Heart right ventricle (tissue), 16 donors: ENCODE measurements at places on chromosomes 2 and 18. TPM values are rescaled to one million over a fixed set of nuclear protein-coding genes. Genes with fewer than 3 reads are reported as not detected.

Gene CDH2
- total RNA-seq: 512 TPM

Gene CTLA4
- total RNA-seq: not detected

GRCh38 chr2:230589025-230589424 is 123.6 kb upstream of the CAB39 start:
- DNase-seq: no peak
- H3K36me3 ChIP-seq: no peaks in the 10 kb centered on the region
- H3K27me3 ChIP-seq: no peaks in the 10 kb centered on the region
- no peak overlapping the region for H3K27ac ChIP-seq
- H3K4me3 ChIP-seq: no peak overlapping the region

- peaks cover 5% of the 10 kb centered on the region for H3K27me3 ChIP-seq
- no peak for DNase-seq
- H3K4me3 ChIP-seq: no peak overlapping the region
- H3K27ac ChIP-seq: no peak overlapping the region
Measured at GRCh38 chr2:230602562-230603230, 109.9 kb upstream of the CAB39 start.

DNA sequence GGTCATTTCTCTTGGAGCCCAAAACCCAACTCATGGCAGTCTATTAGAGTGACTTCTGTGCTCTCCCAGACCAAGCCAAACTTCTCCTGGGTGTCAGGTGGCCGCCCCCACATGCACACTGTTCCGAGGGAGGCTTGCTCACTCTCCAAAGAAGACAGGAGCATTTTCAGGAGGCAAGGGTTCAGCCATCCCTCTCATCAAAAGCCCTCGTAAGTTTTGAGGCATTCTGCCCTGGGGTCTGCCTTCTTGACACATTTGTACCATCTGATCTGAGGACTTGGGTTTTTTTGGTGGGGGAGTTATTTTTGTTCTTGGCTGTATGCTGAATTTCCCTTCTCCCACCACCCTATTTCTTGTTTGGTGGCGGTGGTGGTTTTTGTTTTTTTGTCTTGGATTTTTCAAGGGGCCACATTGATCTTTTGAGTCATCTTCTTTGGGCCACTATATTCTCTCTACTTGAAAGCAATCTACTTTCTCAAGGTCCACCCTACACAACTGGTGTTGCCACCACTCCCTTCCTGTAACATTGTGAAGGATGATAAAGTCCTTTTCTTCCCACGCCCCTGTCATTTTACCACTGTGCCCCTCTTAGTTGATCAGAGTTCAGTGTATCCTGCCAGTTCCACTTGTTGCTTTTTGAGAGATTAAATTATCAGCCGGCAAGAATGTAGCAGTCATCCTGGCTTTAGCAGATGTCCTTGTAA is 255.8 kb downstream of the CYP26B1 start:
- H3K4me3 ChIP-seq: no peak overlapping the region
- H3K4me1 ChIP-seq: no peaks in the 10 kb centered on the region
- DNase-seq: no peak
- H3K27me3 ChIP-seq: no peaks in the 10 kb centered on the region
- H3K36me3 ChIP-seq: no peaks in the 10 kb centered on the region
